ENCODE measurements at places on chromosomes 5 and 9. TPM values are rescaled to one million over a fixed set of nuclear protein-coding genes. Genes with fewer than 3 reads are reported as not detected.

GRCh38 chr5:116157902-116158301 is 73.1 kb downstream of the COMMD10 start:
- DNase-seq, result no peak

- DNase-seq, result no peak
Observed at GRCh38 chr9:21121079-21121478, 20.6 kb downstream of the IFNW1 start.

- no peak for DNase-seq
Observed at GRCh38 chr5:96566833-96567587, 95.2 kb upstream of the CAST start.

DNA sequence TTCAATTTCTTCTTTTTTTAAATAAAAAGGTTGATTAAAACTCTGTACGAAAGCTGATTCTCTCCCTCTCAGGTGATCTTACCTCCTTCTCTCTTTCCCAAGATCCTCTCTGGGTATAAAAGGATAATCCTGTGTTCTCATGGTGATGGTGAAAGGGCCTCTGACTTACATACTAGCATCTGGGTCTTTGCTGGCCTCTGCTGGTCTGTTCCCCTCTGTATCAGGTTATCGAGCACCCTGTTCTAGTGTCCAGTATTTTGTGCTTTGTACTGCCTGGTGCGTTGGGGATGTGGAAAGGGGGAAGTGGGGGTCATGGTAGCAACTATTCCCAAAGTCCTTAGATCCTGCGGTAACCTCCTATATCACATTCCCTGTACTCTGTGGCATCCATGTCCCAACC is 328.9 kb downstream of the NR2F1-AS1 start:
- DNase-seq, result no peak

GRCh38 chr5:82894716-82895115 is 182.5 kb downstream of the TMEM167A start:
- DNase-seq, result no peak

Gene HTR4
- total RNA-seq, result not detected

Gene LECT2
- total RNA-seq, result 6.5 TPM

Gene SPATA31D4
- not detected for total RNA-seq

Gene CATSPER3
- total RNA-seq, result 0.86 TPM

Gene MAMDC4
- total RNA-seq, result 28.6 TPM

Data from left lobe of liver (tissue), 2 donors.